IMR-90 (cell line): ENCODE measurements at places on chromosomes 6 and 20. TPM values are rescaled to one million over a fixed set of nuclear protein-coding genes. Genes with fewer than 3 reads are reported as not detected.
A peak's percentile ranks its signal among the peaks of the same experiment; 100 is the strongest.

DNA sequence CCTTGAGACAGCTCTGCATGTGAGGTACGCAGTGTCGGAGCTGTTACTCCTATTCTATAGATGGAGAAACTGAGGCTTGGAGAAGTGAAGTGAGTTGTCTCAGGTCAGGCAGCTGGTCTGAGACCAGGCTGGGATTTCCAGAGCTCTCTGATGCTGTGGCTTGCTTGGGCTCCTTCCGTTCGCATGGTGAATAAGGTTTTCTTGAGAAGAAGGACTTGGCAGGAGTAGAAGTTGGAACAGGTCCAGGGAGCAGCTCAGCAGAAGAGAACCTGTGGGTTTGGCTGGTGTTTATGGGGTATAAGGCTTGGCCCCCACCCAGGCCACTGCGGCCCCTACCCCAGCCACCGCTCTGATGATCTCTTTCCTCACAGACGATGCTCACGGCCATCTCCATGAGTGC is 7.4 kb downstream of the SLC12A5 start:
- no peak for DNase-seq

DNA sequence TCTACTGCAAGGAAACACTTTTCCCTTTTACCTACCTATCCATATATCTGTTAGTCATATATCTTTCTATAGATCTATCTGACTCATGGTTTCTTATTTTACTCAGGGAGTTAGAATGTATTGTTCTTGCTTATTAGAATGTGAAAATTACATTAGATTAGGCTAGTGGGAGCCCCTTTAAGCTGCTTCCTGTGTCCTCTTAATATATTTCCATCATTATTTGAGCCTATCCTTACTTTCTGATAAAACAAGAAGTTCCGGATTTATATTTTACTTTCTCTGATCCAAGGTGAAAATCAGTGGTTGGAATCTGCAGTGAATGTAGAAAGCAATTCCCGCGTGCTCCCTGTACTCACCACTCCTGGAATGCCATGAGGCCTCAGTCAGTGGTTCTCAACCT is 31.0 kb downstream of the CST2 start:
- DNase-seq, result no peak

DNA sequence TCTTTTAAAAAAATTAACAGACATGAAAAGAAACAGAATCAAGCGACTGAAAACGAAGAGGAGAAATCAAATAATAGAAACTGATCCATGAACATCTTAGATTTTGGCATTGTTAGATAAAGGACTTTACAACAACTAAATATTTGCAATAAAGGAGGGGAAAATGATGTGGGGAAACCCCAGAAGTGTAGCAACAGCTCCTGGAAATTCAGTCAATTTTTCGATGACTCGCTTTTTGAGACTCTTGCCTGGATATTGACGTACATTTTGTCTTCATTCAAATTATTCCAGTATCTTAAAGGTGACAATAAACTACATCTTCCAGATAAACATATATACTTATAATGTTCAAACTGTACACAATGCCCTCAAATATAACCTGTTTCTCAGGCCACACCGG is 44.1 kb downstream of the ADGB start:
- no peak for DNase-seq

DNA sequence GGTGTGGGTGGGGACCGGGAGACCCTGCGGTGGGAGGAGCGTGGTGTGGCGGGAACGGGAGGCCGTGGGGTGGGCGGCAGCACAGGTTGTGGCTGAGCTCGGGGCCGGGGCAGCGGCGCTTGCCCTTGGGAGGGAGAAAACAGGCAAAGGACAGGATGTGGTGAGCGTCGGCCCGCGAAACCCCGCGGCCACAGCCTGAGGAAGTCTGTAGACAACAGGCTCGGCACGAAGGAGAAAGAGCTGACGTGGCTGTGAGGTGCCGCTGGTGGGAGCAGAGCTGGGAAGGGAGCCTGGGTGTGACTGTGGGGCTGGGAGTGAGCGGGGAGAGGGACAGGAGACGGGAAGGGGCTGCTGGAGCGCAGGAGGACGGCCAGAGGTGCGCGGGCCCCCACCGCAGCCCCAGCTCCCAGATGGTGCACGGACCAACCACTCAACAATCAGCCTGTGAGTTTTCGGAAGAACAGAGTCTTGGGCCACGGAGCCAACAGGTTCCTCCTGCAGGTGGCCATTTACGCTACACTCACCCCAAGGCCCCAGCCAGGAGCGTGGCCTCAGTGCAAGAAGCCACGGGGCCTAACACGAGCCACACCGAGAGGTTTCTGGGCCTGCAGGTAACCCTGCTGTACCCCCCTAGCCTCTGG is 202.8 kb downstream of the DLL1 start:
- no peak for DNase-seq

DNA sequence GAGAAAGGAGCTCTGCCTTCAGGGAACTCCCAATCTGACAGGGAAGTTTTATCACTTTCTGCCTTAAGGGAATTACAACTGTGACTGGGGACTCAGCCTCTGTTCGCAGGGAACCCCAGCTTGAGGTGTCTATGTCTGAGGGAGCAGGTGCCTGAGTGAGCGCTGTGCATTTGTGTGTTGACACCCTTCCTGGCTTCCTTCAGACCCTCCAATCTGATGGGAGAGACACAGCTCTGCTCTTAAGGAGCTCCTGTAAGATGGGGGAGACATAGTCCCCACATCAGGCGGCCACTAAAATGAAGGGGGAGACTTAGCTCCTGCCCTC is 62.3 kb downstream of the MRPL14 start:
- no peak for DNase-seq

DNA sequence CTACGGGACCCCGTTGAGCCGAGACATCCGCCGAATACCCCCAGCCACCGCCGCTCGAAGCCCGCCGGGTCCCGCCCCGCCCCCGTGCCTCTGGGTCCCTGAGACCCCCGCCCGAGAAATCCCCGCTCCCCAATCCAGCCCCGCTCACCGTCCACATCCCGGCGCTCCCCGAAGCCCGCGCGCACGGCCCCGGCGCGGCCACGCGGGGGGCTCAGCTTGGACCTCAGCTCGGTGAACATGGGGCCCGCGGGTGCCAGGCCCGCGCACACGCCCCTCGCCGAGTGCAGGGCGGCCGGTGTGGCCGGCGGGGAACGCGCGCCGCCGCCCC is 249 bp downstream of the SAMD10 start:
- no peak for DNase-seq

DNA sequence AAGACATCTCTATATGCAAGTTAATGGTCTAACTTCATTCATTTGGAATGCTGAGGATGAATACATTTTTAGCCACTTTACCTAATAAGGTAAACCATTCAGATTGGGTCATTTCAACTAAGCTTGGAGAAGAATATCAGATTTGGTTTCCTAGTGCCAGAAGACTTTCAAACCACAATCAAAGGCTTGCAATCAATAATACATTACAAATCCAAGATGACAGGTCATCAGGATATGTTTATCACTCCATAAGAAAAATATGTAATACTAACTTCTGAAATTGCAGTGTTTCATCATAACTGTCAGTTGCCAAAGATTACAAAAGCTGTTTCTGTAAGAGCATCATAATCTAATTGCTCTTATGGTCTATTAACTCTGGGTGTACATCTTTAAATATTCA is 654.0 kb downstream of the COL12A1 start:
- DNase-seq, result peak; percentile 71

DNA sequence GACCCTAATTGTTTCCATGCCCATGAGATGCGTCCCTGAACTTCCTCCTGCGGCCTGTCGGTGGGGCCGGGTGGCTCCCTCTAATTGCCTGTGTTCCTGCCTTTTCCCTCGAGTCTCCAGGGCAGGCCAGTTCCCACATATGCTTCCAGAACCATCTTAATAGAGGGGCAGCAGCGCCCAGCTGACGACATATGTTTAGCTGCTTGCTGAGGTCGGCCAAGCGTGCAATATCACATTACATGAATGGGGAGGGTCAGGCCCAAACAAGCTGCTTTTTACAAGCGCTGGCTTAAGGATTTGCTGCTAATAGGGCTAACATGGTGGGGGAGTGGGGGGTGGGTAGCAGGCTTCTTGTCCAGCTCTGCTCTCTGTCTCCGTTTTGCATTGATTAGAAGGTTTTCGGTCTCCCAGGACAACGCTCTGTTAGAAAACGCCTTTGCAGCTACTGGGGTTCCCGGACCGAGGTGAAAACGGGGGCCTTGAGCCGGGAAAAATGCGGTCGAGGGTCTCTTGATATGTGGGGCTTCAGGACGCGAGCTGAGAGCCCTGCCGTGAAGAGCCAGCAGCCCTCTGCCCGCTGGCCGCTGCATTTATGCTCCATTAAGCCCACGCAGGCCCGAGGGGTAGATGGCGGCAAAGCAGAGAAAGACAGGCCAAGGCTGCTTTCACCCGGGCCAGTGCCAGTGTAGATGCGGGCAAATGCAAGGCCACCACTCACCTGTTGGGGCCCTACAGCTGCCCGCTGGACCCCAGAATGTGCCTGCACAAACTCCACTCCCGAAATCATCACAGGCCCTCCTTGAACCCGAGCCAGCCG is 308.5 kb downstream of the BMP7 start:
- no peak for DNase-seq

Gene NOX3
- not detected in 2 replicates for polyA plus RNA-seq

Gene SLPI
- not detected in 2 replicates for polyA plus RNA-seq

Gene SLC22A23
- polyA plus RNA-seq, result 1.1 and 1.6 TPM in 2 replicates

Gene NDUFAF5
- polyA plus RNA-seq, result 11.9 and 12.3 TPM in 2 replicates

Gene ZSCAN16
- 1.7 and 1.8 TPM in 2 replicates for polyA plus RNA-seq

Gene ECT2L
- polyA plus RNA-seq, result not detected in 2 replicates

Gene PRSS16
- polyA plus RNA-seq, result 0.14 and 0.39 TPM in 2 replicates

Gene SEMG1
- polyA plus RNA-seq, result not detected in 2 replicates

Gene POM121L2
- not detected in 2 replicates for polyA plus RNA-seq

Gene RAD21L1
- polyA plus RNA-seq, result not detected in 2 replicates

Gene ENPP4
- polyA plus RNA-seq, result 0.03 and 0.04 TPM in 2 replicates

Gene PRDM1
- 3.0 and 3.9 TPM in 2 replicates for polyA plus RNA-seq
